ENCODE measurements at places on chromosomes 4 and X. TPM values are rescaled to one million over a fixed set of nuclear protein-coding genes. Genes with fewer than 3 reads are reported as not detected.

Gene IL21
- not detected for total RNA-seq

Gene PRRG3
- total RNA-seq, result not detected

- no peak for DNase-seq
Observed at GRCh38 chr4:185341841-185342240, 53.9 kb downstream of the LRP2BP start.

DNA sequence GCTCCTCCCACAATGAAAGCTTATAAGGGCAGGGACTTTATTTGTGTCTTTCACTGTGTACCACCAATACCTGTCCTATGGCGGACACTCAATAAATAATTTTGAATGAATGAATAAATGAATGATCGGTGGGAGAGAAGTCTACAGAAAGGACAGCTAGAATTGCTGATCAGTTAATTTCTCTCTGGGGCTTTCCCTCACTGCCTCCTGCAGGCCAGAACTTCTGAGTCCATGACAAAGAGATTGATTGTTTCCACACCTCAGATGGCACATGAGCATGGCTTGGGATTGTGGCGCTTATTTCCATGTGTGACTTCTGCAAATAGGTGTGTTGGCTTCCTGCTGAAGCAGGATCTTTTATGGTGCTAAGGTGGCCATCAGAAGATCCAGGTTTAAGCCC is 6.3 kb downstream of the FAM47E start:
- no peak for DNase-seq

DNA sequence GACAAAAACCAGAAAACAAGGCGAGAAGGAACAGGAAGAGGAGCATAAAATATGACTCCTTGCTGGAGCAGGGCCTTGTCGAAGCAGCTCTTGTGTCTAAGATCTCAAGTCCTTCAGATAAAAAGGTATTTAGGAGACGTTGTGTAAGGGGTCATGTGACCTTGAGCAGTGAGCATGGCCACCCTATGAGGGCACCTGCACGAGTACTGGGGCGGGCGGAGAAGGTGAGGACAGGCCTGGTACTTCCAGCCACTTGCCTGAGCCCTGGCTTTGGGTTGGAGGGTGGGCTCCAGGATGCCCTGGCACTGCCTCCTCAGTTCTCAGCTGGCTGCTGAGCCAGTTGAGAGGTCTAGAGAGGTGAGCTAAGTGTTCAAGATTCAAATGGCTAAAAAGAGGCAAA is 29.9 kb downstream of the NSD2 start:
- no peak for DNase-seq

GRCh38 chr4:24978291-24979075 is 52.3 kb downstream of the LGI2 start:
- no peak for DNase-seq

Gene HSFX3
- total RNA-seq, result not detected

All from bronchial epithelial cell (primary cell).